H7 (cell line): ENCODE measurements at places on chromosomes 4 and X. TPM values are rescaled to one million over a fixed set of nuclear protein-coding genes. Genes with fewer than 3 reads are reported as not detected.
A peak's percentile ranks its signal among the peaks of the same experiment; 100 is the strongest.

ZNF157 gene
- 0.26 and 0.31 TPM in 2 replicates for total RNA-seq

- DNase-seq: no peak
These were observed 639.8 kb upstream of the INTU start for GRCh38 chr4:126992910-126993309.

RHOH gene
- 1.4 and 2.1 TPM in 2 replicates for total RNA-seq

- DNase-seq: no peak
These were observed 261.9 kb downstream of the CBLL2 start for GRCh38 chrX:22534643-22535042.

DNA sequence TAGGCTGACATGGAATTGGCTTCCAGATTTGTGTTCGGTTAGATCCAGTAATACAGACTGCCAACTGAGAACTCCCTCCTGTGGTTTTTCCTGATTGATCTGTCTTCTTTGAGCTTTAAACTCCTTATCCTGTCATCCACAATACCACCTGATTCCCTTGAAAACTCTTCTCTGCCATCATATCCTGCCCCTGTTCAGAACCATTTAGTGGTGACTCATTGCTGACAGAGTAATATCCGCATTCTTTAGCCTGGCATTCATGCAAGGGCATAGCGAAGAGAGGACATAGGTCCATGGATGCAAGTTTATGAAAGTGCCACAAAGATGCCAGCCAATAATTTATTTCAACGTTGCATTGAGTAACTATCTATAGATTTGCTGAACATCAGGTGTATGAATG lies 76.6 kb downstream of the ITIH6 start:
- DNase-seq: no peak

SGMS2 gene
- 0.17 and 0.37 TPM in 2 replicates for total RNA-seq

SSX4B gene
- total RNA-seq: 0.26 TPM in 1 of 2 replicates, not detected in the other

GRCh38 chr4:99746443-99746842 lies 70.2 kb upstream of the DAPP1 start:
- no peak for DNase-seq

NPNT gene
- 0.33 and 0.97 TPM in 2 replicates for total RNA-seq

- DNase-seq: no peak
These were observed 1.6 kb upstream of the JCHAIN start for GRCh38 chr4:70667740-70668535.

GRCh38 chrX:72125331-72126047 lies 6.2 kb downstream of the RTL5 start:
- DNase-seq: no peak

- DNase-seq: peak; percentile 36
These were observed 115.2 kb upstream of the KIT start for GRCh38 chr4:54542540-54543041.

NALF2 gene
- 5.4 and 7.4 TPM in 2 replicates for total RNA-seq

DNA sequence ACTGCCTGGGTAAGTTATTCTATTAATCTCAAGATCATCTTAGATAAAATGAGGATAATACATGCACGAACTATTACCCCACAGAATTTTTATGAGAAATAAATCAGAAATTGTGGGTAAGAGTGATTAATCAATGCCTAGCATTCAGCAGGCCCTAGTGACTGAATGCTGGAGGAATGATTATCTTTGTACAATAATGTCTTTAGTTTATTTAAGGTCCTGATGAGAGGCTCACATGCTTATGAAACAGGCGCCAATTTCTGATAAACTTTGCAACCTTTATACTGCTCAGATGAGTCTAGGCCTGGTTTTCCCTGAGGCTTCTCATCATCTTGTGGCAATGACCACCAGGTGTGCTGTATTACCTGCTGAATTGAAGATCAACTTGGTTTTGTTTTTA lies 27.8 kb upstream of the BMP2K start:
- DNase-seq: no peak

DNA sequence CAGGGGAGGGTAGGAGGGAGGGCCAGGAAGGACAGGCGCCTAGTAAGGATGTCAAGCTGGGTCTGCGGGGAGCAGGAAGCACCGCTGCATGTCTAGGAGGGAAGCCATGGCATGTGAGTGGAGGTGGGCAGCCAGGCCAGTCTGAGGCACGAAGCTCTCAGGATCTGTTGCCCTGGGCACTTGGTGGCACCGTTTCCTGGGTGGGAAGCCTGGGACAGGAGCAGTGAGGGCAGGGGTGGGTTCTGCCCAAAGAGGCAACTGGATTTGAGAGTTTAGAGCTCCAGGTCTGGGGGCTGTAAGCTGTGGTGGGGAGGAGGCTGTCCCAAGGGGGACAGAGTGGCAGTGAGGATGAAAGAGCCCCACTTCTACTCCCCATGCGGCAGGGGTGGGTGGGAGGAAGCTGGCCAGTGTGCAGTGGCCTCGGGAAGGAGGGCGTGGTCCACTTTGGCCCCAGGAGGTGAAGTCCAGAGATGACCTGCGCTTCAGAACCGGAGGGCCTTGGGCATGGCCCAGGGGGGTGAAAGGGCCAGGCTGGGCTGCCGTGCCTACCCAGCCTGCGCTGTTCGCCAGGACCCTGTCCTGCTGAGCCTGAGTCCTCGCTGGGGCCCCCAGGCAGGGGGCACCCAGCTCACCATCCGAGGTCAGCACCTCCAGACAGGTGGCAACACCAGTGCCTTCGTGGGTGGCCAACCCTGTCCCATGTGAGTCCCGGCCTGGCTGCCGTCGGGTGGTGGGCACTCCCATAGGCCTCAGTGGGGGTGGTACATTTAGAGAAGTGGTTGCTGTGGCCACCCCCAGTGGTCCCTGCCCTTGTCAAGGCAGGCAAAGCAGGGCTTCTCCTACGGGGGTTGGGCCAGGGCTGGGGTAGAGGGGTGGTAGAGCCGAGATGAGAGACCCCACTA lies 8.3 kb upstream of the SRPK3 start:
- DNase-seq: peak; percentile 60

DNA sequence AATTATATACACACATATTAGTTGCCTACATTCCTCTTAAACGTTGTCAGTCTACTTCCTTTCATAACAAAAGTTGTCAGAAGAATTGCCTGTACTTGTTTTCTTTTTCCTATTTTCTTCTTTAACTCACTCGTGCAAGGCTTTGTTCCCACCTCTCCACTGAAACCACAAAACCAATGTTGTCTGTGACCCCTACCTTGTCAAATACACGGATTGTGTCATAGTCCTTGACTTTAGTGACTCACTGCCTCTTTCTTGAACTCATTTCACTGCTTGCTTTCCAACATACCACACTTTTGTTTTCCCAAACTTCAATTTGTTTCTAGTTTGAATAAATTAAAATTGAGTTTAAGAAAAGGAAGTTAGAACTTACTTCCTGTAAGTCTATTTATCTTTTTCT lies 283.9 kb upstream of the AGA start:
- no peak for DNase-seq

DNA sequence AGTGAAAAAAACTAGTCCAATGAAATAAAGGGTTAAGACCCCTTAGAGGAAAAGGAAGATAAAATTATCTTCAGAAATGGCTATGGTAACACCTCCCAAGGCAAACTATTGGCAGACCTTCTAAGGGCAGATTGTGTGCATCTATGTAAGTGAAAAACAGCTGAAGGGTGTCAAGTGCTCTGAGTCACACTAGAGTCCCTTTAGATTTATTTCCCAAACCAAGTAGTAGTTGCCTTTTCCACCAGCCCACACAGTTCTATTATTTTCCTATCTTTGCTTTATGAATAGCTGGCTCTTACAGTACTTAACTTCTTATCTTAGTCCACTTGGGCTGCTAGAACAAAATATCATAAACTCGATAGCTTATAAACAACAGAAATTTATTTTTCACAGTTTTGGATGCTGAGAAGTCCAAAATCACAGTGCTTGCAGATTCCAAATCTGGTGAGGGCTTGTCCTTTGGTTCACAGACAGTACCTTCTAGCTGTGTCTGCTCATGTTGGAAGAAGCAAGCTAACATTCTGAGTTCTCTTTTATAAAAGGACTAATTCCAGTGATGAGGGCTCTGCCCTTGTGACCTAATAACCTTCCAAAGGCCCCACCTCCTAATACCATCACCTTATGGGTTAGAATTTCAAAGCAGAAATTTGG lies 143.6 kb downstream of the GRID2 start:
- DNase-seq: no peak

CSN1S1 gene
- total RNA-seq: not detected in 2 replicates

COL25A1 gene
- 2.1 and 2.5 TPM in 2 replicates for total RNA-seq

DNA sequence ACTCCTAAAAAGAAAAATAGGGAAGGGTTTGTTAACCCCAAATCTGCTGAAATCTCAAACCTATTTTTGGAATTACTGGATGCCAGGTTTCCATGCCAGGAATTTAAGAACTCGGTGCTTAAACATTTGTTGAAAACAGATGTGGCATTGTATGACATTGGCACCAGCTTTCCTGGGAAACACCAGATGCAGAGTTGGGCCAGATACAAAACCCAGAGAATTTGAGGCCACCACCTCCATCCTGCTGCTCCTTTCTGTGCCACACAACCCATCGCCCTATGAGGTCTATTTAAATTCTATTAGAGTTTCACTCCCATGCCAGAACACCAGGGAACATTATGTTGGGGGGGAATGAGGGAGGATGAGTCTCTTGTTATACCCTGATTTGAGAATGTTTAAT lies 71.7 kb downstream of the ARAP2 start:
- no peak for DNase-seq

TCEAL3 gene
- total RNA-seq: 3.5 and 5.8 TPM in 2 replicates

- no peak for DNase-seq
These were observed 16.8 kb downstream of the SMAD1 start for GRCh38 chr4:145498430-145498829.

CFAP47 gene
- total RNA-seq: 0.07 TPM in 1 of 2 replicates, not detected in the other

DNA sequence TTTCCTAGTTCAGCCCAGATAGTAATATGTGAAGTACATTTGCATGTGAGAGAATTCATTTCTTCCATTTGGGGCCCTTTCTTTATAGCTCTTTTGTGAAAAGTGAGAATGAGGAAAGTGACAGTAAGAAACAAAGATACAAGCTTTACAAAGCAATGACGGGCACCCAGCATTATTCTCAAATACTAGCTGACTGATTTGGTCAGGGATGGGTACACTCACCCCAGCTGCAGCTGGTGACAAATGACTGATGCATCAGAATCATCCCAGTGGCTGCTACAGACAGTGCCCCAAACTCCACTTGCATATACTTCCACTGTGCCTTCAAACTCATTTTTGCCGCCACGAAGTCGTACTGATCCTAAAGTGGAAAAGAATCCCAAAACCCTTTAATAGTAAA lies 14.8 kb downstream of the PRSS12 start:
- DNase-seq: no peak

EMCN gene
- total RNA-seq: not detected in 2 replicates

ZMAT1 gene
- total RNA-seq: 0.87 and 3.3 TPM in 2 replicates

VCX3A gene
- 0.26 and 0.35 TPM in 2 replicates for total RNA-seq

NXF2B gene
- total RNA-seq: 0.11 and 0.45 TPM in 2 replicates

C1QTNF7 gene
- 0.07 TPM in 1 of 2 replicates, not detected in the other for total RNA-seq

GRCh38 chrX:20217906-20218305 lies 48.8 kb downstream of the RPS6KA3 start:
- DNase-seq: no peak

DNA sequence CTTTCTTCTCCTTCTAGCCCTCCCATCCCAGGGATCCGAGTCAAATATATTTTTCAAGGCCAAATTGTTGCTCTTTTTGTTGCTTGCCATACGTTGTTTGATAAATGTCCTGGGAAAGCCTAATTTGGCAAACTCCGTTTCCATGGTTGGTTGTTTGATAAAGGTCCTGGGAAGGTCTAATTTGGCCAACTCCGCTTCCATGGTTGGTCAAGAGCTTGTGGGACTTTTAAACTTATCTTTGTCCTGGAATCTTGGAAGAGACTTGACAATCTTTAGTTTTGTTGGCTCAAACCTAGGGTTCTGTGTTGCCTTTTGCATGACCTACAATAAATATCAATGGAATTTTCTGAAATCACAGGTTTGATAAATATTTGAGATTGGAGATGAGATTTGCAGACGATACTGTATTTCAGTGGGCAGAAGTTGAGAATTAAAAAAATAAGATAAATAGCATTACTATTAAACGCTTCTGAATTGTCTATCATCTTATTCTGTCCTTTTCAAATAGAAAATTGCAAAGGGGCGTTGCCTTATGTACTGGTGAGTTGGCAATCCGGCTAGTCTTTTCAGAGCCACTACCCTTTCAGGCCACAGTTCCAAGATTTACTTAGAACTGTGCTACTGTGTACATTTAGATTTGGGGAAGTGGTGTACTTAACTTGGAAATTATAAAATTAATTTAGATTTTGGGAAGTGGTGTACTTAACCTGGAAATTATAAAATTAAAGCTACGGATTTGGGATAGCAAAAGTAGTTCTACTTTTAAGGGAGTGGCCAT lies 804 bp downstream of the OSTC start:
- no peak for DNase-seq

SSX2 gene
- total RNA-seq: 0.45 TPM in 1 of 2 replicates, not detected in the other

- no peak for DNase-seq
These were observed 176.2 kb upstream of the MAOA start for GRCh38 chrX:43479850-43480249.

GRCh38 chrX:57918750-57919436 lies 8.6 kb upstream of the ZXDA start:
- no peak for DNase-seq

DNA sequence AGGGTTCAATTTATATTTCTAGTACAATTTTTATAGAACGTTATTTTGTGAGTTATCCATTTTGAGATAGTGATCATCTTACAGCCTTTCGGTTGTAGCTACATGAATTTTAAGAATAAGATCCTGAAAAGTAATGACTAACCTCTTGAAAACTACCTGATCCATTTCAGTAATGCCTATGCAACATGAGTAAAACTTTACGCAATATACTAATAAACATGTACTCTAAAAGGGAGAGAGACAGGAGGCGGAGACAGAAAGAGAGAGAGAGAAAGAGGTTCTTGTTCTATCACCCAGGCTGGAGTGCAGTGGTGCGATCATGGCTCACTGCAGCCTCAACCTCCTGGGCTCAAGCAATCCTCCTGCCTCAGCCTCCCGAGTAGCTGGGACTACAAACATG lies 816.1 kb downstream of the CCSER1 start:
- DNase-seq: no peak

DNA sequence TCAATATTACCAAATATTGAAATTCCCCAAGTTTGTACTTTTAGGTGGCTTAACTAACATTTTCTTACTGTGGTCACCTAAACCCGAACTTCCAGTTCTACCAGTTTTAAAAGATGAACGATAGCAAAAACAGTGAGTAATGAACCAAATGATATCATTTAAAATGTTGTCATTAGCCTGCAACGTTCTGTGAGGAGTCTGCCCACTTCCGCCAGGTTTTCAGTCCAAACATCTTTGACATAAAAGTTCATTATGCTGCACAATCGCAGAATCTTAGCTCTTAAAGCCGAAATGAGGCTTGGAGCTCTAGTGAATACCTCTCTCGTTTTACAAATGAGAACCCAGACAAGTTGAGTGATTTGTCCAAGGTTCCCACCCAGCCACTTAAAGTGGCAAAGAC lies 762 bp downstream of the PIGA start:
- no peak for DNase-seq

DNA sequence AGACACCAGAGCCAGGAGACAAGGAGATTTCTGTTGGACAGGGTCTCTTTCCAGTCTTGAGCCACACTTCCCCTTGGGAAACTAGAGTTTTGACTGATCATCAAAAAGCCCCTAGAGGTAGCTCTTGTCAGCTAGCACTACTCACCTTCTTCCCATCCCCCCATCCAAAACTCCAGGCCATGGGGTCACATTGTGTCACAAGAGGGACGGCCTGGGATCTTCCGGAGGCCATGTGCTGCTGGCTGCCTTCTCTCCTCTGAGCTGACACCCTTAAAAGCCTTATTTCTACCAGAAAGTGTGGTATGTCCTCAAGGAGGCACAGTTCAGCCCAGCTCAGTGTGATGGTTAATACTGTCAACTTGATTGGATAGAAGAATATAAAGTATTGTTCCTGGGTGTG lies 7.8 kb downstream of the PNMA3 start:
- peak; percentile 45 for DNase-seq

SPARCL1 gene
- 0.48 and 0.81 TPM in 2 replicates for total RNA-seq

RIPPLY1 gene
- 0.24 TPM in 1 of 2 replicates, not detected in the other for total RNA-seq
